ENCODE measurements at places on chromosomes 11 and 22.

DNA sequence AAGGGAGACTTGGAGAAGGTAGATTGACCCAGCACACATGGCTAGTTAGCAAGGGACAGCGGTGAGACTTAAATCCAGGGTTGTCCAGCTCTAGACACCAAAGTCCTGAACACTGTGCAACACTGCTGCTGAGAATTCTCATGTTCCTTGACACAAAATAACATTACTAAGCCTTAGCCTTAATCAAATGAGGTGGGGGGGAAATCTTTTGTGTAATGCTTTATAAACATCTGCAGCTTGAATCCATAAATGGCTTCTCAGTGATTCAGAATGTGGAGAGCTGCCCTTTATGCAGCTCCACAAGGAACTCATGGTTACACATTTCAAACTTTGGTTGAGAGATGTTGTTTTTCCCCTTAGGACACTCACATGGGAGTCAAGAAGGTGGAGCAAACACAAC lies 80.0 kb downstream of the CD44 start:
- peaks cover 86% of the 10 kb centered on the region for H3K36me3 ChIP-seq
- no peak overlapping the region for H3K4me3 ChIP-seq
- no peaks in the 10 kb centered on the region for H3K27me3 ChIP-seq
- DNase-seq, result no peak
- H3K27ac ChIP-seq, result peak overlapping the region; percentile 57

GRCh38 chr11:15903246-15903645 lies 453.1 kb downstream of the SOX6 start:
- no peak overlapping the region for H3K4me3 ChIP-seq
- no peak overlapping the region for H3K27ac ChIP-seq
- DNase-seq, result no peak
- H3K4me1 ChIP-seq, result no peaks in the 10 kb centered on the region

- no peak overlapping the region for H3K4me3 ChIP-seq
- no peaks in the 10 kb centered on the region for H3K27me3 ChIP-seq
- no peak overlapping the region for H3K27ac ChIP-seq
These were observed 20.8 kb downstream of the KCNE3 start for GRCh38 chr11:74446532-74446938.

DNA sequence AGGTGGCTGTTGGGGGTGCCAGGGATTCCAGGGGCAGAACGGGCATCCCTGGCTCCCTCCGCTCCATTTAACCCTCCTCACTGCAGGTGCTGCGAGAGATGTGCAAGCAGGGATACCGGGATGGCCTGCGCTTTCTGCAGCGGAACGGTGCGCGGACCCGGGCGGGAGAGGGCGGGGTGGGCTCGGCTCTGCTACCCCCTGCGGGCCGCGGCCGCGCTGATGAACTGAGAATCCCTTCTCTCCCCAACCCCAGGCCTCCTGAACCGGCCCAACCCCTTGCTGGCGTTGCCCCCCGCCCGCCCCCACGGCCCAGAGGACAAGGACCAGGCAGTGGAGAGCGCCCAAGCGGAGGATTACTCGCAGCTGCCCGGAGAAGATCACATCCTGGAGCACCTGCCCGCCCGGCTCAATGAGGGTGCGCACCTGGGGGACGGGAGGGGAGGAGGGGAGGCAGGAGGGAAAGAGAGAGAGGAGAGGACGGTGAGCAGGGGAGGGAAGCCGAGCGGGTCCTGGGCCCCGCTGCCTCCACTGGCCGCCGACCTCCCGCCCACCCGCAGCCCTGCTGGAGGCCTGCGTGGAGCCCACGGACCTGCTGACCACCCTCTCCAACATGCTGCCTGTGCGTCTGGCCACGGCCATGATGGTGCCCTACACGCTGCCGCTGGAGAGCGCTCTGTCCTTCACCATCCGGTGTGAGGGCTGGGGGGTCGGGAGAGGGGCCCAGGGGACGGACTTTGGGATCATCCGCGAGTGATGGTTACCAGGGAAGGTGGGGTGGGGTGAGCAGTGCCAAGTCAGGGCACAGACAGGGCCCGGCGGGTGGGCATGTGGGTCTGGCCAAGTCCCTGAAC lies 4.1 kb upstream of the CRACR2B start:
- H3K27ac ChIP-seq, result no peak overlapping the region
- no peak for DNase-seq
- H3K4me3 ChIP-seq, result no peak overlapping the region
- peaks cover 27% of the 10 kb centered on the region for H3K4me1 ChIP-seq

GRCh38 chr11:67435727-67436458 lies 1.6 kb downstream of the PTPRCAP start:
- H3K36me3 ChIP-seq, result peaks cover 68% of the 10 kb centered on the region
- peak overlapping the region; percentile 87 for H3K4me3 ChIP-seq
- peak; percentile 37 for DNase-seq
- H3K4me1 ChIP-seq, result peaks cover 52% of the 10 kb centered on the region

GRCh38 chr11:111735262-111736116 lies 30.7 kb downstream of the PPP2R1B start:
- H3K36me3 ChIP-seq, result peaks cover 11% of the 10 kb centered on the region
- DNase-seq, result no peak
- no peaks in the 10 kb centered on the region for H3K4me1 ChIP-seq
- H3K27ac ChIP-seq, result peak overlapping the region; percentile 33
- no peaks in the 10 kb centered on the region for H3K27me3 ChIP-seq
- H3K4me3 ChIP-seq, result no peak overlapping the region

GRCh38 chr11:120420572-120420971 lies 84.4 kb downstream of the ARHGEF12 start:
- H3K27me3 ChIP-seq, result no peaks in the 10 kb centered on the region
- peaks cover 7% of the 10 kb centered on the region for H3K4me1 ChIP-seq
- no peak overlapping the region for H3K4me3 ChIP-seq

DNA sequence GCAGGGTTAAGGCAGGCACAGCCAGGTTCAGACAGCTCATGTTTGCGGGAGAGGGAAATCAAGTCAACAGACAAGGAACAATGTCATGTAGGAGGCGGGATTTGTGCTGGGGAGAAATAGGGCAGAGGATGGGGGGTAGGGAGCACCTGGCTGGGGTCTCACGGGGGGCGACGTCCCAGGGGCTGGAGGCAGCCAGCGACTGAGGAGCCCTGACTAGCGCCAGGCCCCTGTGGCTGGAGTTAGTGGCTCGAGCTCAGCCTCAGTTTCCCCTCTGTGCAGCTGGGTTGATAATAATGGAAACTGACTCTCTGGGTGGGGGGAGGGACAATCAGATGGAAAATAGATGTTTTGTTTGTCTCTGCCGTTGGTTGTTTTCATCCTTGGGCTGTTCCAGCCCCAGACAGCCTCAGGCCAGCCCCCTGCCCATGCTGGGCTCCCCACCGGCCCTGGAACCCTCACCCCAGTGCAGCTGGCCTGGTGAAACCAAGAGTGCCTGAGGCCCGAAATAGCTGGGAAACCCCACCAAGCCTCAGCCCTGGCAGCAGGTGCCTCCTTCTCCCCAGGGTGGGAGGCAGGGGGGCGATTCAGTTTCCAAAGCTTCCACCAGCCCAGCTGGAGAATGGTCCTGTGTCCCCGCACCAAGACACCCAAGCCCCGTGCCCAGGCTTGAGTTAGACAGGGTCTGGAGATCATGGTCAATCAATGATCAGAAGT lies 44.1 kb downstream of the IGLL5 start:
- no peak overlapping the region for H3K27ac ChIP-seq
- no peak for DNase-seq
- no peaks in the 10 kb centered on the region for H3K36me3 ChIP-seq
- no peak overlapping the region for H3K4me3 ChIP-seq

DNA sequence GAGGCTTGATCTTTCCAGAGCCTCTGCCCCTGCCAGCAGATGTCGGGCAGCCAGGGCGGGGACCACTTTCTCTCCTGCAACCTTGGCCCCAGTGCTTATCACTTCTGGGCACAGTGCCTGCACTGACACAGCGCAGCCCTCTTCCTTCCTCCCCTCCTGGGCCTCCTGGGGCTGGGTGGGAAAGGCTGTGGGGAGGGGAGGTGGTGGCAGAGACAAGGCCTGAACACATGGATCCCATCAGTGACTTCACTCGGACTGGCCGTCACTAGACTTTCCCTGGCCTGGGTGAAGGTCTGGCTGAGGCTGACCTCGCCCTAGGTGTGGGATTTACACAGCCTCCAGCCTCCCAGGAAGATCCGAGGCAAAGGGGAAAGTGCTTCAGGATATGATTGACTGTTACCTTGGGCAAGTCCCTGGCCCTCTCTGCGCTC lies 68.1 kb downstream of the LRRC32 start:
- no peaks in the 10 kb centered on the region for H3K27me3 ChIP-seq
- no peaks in the 10 kb centered on the region for H3K36me3 ChIP-seq
- peaks cover 14% of the 10 kb centered on the region for H3K4me1 ChIP-seq
- no peak overlapping the region for H3K27ac ChIP-seq

DNA sequence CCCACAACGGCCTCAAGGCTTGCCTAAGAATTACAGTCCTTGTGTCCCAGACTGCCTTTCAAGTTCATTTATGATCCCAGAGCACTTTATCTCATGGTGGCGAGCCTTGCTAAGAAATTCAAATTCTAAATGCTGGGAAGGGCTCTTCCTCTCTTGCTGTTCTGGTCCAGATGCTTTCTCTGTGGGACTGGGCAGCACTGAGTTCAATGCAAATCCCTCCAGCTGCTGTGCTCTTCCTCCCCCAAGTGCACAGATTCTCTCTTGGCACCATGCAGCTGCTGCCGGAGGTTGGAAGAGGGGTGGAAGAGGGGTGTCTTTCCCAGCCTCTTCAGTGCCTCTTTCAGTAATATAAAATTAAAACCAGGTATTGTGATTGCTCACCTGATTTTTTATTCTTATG lies 828.0 kb downstream of the DLG2 start:
- no peak for DNase-seq
- H3K4me3 ChIP-seq, result no peak overlapping the region
- no peaks in the 10 kb centered on the region for H3K27me3 ChIP-seq
- H3K27ac ChIP-seq, result no peak overlapping the region
- no peaks in the 10 kb centered on the region for H3K36me3 ChIP-seq
- no peaks in the 10 kb centered on the region for H3K4me1 ChIP-seq

DNA sequence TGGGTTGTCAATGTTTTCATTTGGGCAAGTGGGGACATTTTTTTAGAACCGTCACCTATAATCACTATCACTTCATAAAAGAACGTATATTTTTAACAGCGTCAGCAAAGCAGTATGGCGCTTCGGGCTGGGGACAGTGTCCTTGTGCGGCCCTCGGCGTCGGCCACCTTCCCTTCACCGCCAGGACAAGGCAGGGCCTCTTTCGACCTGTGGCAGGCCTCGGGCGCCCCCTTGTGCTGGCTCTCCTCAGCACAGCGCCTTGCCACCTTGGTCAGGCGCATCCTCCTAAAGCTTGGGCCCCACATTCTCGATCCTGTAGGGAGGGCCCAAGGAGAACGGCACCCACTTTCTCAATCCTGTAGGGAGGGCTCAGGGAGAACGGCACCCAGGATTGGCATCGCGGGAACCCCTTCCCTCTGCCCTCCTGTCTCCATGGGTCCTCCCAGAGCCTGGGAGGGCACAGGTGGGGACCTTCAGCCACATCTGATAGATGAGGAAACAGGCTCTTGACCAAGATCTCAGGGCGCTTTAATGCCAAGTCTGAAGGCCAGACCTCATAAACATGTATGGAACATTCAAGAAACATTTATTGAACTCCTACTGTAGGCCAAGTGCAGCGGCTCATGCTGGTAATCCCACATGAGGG lies 11.5 kb upstream of the FADD start:
- peak; percentile 79 for DNase-seq
- H3K4me3 ChIP-seq, result no peak overlapping the region
- H3K4me1 ChIP-seq, result no peaks in the 10 kb centered on the region

DNA sequence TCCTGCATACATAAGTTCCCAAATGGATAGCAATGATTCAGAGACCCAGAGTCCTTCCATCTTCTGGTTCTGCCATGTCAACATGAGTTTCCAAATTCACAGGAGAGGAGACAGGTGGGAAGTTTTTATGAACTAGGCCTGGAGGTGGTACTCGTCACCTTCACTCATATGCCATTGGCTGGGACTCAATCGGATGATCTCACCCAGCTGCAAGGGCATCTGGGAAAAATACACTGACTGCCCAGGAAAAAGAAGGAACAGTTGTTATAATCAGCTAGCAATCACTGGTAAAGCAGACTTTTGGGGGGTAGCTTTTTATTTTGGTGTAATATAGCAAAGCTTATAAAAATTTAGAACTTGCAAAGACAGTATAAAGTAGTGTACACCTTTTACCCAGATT lies 83.9 kb downstream of the OTOG start:
- H3K4me3 ChIP-seq, result no peak overlapping the region
- no peaks in the 10 kb centered on the region for H3K36me3 ChIP-seq
- no peak for DNase-seq
- peaks cover 13% of the 10 kb centered on the region for H3K27me3 ChIP-seq

DNA sequence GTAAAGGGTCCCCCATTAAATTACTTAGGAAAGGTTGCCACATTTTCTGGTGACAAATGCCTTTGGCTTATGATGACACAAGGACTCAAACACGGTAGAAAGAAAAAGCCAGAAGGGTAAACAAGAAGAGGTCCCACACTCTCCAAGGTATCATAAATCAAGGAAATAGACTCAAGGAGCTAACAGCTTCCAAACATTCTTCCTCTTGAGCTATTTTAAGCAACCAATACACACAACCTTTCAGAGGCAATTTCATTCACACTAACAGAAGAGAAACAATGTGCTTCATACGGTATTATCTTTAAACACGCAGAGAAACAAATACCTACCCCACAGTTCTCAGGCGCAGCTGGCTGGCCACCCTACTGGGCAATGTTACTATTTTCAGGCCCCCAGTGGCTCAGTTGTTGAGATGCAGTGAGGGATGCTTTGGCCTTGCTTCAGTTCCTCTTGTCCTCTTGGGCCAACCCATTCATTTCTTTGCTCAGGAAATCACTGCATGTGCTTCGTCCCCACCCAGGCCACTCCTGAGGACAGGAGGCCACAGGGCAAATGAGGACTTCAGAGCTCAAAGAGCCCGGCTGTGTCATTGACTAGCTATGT lies 15.8 kb downstream of the ABTB2 start:
- no peaks in the 10 kb centered on the region for H3K36me3 ChIP-seq
- no peak overlapping the region for H3K27ac ChIP-seq
- H3K4me1 ChIP-seq, result peaks cover 5% of the 10 kb centered on the region
- no peaks in the 10 kb centered on the region for H3K27me3 ChIP-seq
- H3K4me3 ChIP-seq, result no peak overlapping the region
- DNase-seq, result no peak

- no peak overlapping the region for H3K4me3 ChIP-seq
- H3K4me1 ChIP-seq, result no peaks in the 10 kb centered on the region
- DNase-seq, result no peak
- H3K27me3 ChIP-seq, result peaks cover 6% of the 10 kb centered on the region
- H3K36me3 ChIP-seq, result no peaks in the 10 kb centered on the region
These were observed 135.0 kb downstream of the CSNK2A3 start for GRCh38 chr11:11217929-11218628.

GRCh38 chr11:73265278-73265810 lies 6.8 kb upstream of the P2RY6 start:
- peaks cover 20% of the 10 kb centered on the region for H3K27me3 ChIP-seq
- DNase-seq, result no peak
- no peak overlapping the region for H3K27ac ChIP-seq

DNA sequence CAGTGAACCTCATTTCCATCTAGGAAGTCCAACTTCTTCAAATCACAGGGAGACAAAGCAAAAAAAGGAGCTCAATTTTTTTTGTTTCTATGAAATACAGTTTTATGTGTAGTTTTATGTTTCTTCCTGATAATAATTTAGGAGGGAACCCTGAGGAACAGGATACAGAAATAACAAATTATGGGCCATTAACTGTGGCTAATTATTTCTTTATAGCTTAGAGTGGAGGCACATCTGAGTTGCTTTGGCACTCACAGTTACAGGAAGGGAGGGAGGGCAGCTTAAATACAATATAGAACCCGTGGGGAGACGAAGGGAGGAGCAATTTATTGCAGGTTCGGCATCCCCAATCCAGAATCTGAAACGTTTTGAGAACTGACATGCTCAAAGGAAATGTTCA lies 37.1 kb upstream of the HORMAD2 start:
- H3K27me3 ChIP-seq, result peaks cover 2% of the 10 kb centered on the region
- H3K4me1 ChIP-seq, result peaks cover 8% of the 10 kb centered on the region
- DNase-seq, result no peak

Measured in activated CD8-positive, alpha-beta T cell treated with anti-CD3 and anti-CD28 coated beads for 36 hours (primary cell).